Bronchial epithelial cell (primary cell): ENCODE measurements at places on chromosomes 4 and X. TPM values are rescaled to one million over a fixed set of nuclear protein-coding genes. Genes with fewer than 3 reads are reported as not detected.

DNA sequence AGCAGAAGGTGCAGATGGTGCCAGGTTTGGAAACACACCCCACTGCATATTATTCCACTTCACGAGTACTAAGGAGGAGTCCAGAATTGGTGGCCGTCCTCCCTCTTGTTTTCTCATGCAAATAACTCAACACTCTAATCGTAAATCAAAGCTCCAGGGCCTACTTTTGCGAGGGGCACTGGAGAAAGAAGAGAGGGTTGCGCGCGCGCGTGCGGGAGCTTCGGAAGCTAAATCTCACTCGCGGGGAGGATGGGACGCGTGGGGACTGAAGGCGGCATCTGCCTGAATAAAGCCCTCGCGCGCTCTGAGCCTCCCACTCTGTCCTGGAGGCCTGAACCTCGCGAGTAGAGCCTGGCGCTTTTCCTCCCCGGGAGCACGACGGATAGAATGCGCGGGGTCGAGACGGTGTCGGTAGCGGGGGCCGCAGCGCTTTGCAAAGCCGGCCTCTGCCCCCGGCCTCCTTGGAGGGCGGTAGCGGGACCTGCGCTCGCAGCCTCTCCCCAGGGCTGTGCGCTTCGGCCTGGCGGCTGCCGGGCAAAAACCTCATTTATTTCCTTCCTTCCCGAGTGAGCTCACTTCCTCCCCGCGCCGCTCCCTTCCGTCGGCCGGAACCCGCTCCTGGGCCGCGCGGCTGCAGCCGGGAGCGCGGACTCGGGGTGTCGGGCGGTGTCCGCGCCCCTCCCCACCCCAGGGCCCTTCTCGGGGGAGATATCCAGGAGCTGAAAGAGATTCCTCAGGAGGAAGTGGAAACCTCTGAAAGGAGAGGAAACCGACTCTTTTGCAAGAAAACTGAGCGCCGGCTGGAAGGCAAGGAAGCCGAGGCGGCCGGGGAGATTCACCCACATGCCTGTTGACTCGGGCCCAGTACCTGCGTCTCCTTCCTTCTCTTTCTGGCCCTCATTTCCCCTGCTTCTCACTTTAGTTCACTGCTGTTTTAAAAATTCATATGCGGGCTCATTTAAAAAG, 20.7 kb downstream of the HAND2 start:
- DNase-seq, result no peak

Gene FGF2
- 9.2 and 14.8 TPM in 2 replicates for total RNA-seq

DNA sequence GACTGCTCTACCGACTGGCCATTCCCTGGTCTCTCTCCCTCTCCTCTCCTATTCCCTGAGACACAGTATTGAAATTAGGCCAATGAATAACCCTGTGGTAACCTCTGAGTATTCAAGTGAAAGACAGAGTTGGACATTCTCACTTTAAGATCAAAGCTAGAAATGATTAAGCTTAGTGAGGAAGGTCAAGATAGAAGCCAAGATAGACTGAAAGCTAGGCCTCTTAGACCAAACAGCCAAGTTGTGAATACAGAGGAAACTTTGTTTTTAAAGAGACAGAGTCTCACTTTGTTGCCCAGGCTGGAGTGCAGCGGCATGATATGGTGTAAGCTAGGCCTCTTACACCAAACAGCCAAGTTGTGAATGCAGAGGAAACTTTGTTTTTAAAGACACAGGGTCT, 64.6 kb downstream of the KDM6A start:
- DNase-seq, result no peak

Gene CYLC1
- total RNA-seq, result not detected in 2 replicates

- peak; percentile 29 for DNase-seq
These were observed 327.3 kb downstream of the CAMK2D start for GRCh38 chr4:113434247-113434587.

Gene HAND2
- total RNA-seq, result 0.13 and 1.1 TPM in 2 replicates

DNA sequence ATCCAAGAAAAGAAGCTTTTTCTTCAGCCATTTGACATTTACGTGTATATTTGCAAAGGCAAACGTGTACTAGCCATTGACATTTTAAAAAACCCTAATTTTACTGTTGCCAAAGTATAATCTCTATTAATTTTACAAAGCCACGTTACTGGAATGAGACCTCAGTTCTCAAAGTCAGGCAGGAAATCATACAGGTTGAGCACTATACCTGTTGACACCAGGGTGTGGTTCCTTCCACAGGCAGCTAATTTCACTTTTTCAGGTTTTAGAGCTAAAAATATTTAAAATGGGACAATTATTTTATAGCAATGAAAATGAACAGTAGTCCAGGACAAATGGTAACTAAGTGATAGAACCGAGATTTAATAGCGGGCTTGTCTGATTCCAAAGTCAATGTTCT, 6.5 kb downstream of the RPGR start:
- no peak for DNase-seq

DNA sequence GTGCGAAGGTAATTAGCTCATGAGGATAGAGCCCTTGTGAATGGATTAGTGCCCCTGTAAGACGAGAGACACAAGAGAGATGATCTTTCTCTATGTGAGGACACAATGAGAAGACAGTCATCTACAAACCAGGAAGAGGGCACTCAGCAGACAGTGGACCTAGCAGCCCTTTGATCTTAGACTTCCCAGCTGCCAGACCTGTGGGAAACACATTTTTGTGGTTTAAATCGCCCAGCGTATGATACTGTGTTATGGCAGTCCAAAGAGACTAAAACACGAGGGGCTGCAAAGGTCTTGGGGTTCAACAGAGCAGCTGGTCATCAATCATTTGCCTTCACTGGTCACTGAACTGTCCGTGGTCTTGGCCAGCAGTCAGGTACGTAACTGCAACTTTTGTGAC, 9.2 kb upstream of the SYNPO2 start:
- no peak for DNase-seq
